ENCODE measurements at places on chromosomes 6 and 20.

- DNase-seq = no peak
These were observed 262.0 kb upstream of the JAG1 start for GRCh38 chr20:10935658-10936402.

- DNase-seq = no peak
These were observed 127.0 kb upstream of the STXBP5 start for GRCh38 chr6:147077251-147077650.

- no peak for DNase-seq
These were observed 4.7 kb upstream of the GJA1 start for GRCh38 chr6:121430514-121431460.

DNA sequence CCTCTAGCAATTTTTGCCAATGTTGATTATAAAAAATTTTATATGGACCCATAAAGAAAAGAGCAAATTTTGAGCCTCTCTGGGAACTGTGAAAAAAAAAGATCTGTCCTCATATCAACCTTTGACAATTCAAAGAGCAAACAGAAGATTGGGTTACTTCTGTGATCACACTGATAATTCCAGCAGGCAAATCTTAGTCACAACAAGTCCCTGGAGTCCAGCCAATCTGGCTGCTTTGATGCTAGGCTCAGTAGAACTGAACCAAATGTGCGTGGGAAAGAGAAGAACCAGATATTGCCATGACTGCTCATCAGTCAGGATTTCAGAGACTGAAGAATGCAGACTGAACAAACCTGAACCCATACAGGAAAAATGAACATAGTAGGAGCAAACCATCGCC, 438.4 kb upstream of the FLRT3 start:
- DNase-seq = no peak

GRCh38 chr20:57649617-57650015, 29.4 kb upstream of the ZBP1 start:
- no peak for DNase-seq

DNA sequence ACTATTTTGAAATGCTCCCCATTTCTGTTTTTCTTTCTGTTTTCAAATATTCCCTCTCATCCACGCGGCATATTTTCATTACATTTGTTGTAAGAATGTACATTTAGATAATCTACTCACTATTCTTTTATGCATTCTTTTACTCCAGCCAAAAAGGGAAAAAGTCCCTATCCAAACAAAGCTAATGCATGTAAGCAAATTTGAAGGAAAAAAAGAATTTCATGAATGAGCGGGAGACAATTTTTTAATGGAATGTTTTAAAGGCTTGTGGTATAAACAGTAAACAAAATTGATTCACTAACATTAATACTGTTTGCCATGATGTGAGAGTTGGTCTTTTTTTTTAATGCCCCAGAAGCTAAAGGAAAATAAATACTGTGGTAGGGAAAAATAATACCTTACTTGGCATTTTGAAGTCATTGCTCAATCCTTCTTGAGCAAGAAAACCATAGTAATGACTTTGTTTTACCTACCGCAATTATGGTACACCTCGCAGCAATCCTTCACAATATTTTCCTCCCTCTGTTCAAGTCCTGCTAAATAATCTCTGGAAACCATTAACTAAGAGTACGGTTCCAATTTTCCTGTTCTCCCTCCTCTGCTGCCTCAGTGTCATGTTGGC, 79.0 kb downstream of the BACH2 start:
- no peak for DNase-seq

DNA sequence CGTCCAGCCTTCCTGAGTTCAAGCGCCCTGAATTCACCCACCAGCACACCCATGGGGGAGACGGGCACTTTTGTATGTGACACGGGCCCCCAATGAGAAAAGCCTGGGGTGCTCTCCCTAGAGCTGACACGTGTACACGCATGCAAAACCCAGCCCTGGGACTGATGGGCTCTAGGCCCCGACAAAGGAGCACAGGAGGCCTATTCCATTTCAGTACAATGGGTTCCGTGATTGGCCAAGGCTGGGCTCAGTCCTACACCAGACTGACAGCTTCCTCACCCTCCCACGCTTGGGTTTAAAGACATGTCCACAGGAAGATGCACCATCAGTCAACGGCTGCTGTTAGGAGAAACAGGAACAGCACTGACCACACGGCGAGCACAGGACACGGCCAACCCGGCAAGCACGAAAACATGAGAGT, 8.8 kb downstream of the ZBTB46 start:
- DNase-seq = no peak

DNA sequence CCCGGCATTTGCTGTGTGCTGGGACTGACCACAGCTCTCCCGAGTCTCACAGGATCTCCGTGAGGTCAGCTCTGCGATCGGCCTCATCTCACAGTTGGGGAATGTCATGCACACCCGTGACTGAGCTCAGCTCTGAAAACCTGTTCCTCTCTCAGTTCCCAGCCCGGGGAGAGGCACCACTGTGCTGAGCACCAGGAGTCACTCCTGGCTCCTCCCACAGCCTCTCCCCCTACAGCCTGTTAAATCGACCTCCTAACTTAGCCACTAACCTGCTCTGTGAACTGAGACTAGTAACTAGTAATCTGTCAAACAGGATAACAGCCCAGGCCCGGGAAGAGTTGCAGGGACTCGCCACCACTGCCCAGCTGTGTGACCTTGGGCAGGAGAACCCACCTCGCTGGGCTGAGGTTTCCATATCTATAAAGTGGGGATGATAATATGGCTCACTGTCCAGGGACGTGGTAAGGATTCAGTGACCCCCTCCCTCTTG, 20.1 kb upstream of the NOL4L start:
- DNase-seq = no peak

DNA sequence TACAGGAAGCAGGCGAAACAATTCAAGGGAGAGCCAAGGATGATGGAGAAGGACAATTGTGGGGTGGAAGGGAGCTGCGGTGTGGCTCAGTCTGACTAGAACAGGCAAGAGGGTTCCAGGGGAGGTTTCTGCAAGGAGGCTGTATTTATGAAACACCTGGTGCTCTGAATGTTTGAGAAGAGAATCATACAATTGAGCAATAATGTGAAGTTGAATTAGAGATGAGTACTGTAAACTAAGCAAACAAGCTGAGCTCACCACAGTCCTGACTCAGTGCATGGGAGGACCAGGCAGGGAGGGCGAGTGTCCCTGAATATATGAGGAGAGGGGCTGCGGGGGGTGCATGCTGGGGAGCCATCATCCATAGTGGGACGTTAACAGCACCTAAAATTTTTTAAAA, 279.7 kb downstream of the KIF16B start:
- DNase-seq = no peak

GRCh38 chr6:154438882-154439415, 71.5 kb downstream of the CNKSR3 start:
- no peak for DNase-seq

GRCh38 chr6:169344750-169345065, 91.1 kb upstream of the THBS2 start:
- DNase-seq = no peak

- DNase-seq = no peak
These were observed 547.1 kb upstream of the ZNF337 start for GRCh38 chr20:26243731-26244130.

- DNase-seq = no peak
These were observed 54.6 kb downstream of the LYRM4 start for GRCh38 chr6:5205877-5206850.

GRCh38 chr6:34322732-34323131, 69.7 kb downstream of the NUDT3 start:
- no peak for DNase-seq

- no peak for DNase-seq
These were observed 95.6 kb downstream of the TOX2 start for GRCh38 chr20:44010162-44010704.

DNA sequence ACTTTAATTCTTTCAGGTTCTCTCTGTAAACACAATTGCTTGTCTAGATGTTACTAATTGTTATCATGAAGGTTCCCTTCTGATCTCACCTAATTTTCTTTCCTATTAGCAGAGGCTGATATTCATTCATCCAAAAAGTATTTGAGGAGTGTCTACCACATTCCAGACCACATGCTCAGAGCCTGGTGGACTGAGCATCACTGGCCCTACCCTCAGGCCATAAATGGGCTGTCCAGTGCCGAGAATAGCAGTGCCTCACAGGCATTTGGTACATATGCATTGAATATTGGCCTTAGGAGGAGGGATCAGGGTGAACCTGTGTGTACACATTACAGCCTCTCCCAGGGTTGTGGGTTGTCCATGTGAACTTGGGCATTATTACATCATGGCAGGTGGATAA, 40.4 kb upstream of the PRELID3B start:
- no peak for DNase-seq

- no peak for DNase-seq
These were observed 336 bp upstream of the LY6G5C start for GRCh38 chr6:31681135-31681671.

DNA sequence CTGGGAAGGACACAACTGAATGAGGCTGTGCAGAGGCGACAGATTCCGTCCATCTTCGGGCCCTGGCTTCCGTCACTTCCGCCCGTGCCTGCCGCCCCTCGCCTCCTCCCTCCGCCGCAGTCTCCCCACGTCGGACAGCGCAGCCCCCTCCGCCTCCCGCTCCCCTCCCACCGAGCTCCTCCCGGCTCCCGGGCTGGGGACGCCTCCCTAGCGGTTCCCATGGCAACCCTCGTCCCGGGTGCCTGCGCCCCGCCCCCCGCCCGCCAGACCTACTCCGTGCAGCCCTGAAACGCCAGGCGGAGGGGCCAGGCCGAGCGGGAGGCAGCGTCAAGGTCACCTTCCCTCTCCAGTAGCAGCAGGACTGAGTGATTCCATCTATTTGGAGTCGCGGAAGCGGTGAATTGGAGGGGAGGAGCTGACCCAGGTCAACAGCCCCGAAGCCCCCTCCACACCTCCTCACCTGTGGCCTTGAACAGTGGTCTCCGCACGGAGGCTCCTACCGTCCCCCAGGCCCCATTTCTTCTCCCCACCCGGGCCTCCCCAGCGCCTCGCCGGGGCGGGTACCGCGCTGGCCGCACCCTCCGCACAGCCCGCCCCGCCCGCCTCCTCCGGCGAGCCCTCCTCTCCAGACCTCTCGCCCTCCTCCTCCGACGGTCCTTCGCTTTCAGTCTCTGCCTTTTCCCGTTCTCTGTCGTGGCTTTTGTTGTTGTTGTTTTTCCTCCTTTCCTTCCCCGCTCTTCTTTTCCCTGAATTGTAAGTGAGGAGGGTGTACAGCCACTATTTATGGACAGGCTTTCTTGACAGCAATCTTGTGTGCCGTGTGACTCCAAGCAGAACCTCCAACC, 951 bp downstream of the NRSN2 start:
- no peak for DNase-seq

- DNase-seq = no peak
These were observed 89.1 kb downstream of the AFG1L start for GRCh38 chr6:108383981-108384380.

DNA sequence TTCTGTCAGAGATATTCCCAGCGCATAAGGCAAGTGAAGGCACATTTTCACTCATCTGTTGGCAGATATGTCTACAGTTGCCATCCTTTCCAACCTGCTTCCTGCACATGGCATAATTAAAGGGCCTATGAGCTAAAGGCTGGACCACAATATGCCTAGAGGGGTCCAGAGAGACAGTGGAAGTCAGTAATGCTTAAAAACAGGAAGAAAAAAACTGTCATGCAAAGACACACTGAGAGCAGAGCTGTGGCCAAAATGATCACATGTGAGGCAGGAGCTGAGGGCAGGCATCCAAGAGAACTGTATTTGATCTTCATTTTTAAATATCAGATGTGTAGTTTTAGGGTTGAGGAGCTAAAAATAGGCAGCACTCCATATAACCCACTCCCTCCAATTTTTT, 125.0 kb upstream of the BACH2 start:
- DNase-seq = no peak

DNA sequence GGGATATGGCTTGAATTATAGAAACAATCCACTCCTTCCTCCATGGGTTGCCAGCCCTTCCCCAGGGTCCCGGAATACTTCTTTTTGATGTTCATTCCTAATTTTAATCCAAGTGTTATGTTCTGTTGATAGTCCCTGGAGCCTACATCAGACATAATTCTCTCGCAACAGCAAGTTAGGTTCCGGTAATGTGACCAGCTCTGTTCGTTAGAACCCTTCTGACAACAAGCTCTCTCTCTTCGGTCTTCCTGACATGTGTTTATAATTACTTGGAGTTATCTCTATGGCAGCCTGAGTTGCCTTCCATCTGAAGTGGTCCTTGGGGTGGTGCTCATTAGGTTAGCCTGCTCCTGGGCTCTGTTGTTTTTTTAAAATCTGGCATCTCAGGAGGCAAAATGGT, 506.9 kb upstream of the JARID2 start:
- no peak for DNase-seq

DNA sequence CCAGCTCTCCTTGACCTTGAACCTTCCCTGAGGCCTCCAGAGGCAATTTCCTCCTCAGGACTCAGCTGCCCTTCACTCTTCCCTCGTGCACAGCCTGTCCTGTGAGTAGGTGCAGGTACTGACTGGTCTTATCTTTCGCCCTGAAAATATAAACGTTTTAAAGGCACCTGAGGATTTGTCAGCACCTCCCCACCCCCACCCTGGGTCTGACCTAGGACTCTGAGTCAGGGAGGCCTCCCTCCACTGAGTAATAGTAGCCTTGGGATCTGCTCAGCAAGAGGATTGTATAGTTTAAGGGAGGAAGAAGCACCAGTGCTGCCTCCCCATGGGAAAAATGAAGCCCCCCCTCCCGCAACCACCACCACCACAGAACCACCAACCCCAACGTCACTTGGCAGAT, 54.6 kb downstream of the PPARD start:
- DNase-seq = no peak

GRCh38 chr20:22909436-22909835, 125.7 kb upstream of the SSTR4 start:
- DNase-seq = no peak

- no peak for DNase-seq
These were observed 88.3 kb upstream of the CCDC28A start for GRCh38 chr6:138685257-138685656.

DNA sequence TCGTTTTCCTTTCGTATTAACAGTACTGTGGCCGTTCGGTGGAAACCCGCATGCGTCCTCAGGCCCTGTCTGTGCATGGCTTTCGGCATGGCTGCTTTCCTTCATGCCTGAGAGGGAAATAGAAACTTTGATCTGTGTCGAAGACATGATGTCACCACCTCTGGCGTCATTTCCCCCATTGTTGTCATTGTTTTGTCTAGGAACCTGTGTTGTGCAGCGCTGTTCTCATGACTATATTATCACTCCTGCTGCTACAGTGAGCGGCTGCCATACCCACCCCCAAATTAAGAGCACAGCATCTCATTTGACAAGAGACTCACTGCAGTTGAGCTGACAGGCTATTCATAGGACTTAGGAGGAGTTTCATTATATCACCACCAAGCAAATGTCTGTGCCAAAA, 172.3 kb downstream of the TMEM242 start:
- no peak for DNase-seq

DNA sequence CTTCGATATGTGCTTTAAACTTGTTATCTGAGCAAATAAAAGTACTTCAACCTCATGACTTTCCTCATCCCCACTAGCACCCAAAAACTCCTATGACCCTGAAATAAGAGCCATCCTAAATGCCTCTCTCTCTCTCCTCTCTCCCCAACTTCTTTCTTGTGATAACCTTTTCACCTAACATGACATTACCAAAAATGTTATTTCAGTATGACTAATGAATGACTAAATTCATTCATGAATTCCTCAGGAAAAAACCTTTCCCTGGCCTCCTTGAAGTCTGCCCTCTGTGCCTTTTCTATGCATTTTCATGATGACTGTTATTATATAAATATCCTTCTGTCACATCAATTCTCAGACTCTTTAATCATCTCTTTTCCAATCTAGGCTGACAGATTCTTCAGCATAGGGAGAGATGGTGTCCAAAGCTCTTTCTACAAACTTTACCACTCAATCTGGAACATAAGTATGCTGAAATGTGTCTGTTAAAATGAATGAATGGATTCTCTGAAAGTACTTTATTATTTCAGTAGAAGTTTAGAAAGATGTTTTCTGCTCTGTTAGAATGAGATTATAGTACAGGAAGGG, 114.3 kb upstream of the GGTLC1 start:
- DNase-seq = no peak

Measured in stimulated activated CD8-positive, alpha-beta memory T cell treated with anti-CD3 and anti-CD28 coated beads, Interleukin-15, amount 100 ng/mL, for 1 hour (primary cell).